ENCODE measurements at places on chromosomes 5 and 9.
A peak's percentile ranks its signal among the peaks of the same experiment; 100 is the strongest.

DNA sequence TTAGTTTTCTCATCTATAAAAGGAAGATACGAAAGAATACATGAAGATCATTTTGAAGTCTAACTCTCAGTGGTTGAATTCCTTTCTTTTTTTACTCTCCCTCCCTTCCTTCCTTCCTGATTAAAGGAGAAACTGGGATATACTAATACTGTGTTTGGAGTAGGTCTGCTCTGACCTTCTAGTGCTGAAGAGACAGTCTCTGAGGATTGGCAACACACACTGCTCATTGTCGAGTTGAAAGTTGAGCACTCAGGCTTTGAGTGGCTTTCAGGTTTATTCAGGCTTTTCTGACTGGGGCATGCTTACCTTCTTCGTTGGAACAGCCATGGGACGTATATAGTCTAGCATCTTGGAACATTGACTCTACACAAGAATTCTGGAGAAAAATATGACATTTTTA, 86.9 kb upstream of the RPS23 start:
- no peak for DNase-seq

- DNase-seq, result no peak
These were observed 20.8 kb downstream of the OR1L3 start for GRCh38 chr9:122695696-122696095.

DNA sequence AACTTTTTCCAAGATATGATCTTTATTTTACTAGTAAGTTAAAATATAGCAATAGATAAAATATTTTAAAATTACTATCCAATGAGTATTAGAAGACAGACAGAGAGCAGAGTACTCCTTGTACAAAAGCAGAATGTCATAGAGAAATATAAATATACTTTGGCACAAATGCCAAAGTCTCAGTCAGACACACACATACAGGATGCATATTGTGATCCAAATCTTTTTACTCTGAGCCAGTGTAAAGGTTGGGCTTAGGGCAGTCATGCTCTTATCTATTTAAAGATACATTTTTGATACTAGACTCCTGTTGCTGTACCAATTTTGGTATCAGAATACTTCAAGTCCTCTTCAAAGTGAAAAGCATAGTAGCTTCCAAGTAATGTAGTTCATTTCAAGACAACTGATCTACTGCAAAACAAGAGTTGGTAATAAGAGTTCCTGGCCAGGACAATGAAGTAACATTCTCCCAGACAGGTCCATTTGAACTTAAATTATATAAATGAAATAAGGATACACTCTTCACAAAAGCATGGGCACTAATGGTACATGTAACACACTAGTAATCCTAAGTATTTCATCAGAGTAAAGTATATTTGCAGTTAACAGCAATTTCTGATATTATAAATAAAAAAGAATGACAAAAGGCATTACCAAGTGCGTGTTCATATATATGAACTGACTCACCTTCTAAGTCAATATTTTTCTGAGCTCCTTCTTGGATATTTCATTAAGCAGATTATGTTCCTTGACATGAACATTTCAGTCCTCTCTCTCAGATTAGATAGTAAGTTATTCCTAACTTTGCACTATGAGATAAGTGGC, 10.5 kb downstream of the PFDN1 start:
- DNase-seq, result no peak

GRCh38 chr9:78927099-78927940, 630.4 kb downstream of the PSAT1 start:
- DNase-seq, result no peak

DNA sequence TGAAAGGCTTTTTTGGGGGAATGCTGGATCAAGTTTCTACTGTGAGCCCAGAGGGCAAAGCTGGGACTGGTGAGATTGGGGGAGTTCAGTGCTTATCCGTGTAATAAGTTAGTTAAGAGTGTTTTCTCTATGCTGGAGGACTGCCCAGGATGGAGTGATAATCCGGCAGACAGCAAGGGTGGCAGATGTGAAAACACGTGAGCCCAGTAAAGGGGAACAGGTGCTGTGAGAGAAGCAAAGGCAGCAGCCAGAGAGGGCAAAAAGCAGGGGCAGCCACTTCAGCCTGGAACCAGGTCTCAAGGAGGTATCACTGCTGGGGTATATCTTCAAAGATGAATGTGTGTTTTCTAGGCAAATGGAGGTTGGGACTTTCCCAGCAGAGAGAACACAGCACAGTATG, 53.9 kb downstream of the GALNT10 start:
- no peak for DNase-seq

- DNase-seq, result no peak
These were observed 23.7 kb downstream of the KIAA1191 start for GRCh38 chr5:176337913-176338312.

DNA sequence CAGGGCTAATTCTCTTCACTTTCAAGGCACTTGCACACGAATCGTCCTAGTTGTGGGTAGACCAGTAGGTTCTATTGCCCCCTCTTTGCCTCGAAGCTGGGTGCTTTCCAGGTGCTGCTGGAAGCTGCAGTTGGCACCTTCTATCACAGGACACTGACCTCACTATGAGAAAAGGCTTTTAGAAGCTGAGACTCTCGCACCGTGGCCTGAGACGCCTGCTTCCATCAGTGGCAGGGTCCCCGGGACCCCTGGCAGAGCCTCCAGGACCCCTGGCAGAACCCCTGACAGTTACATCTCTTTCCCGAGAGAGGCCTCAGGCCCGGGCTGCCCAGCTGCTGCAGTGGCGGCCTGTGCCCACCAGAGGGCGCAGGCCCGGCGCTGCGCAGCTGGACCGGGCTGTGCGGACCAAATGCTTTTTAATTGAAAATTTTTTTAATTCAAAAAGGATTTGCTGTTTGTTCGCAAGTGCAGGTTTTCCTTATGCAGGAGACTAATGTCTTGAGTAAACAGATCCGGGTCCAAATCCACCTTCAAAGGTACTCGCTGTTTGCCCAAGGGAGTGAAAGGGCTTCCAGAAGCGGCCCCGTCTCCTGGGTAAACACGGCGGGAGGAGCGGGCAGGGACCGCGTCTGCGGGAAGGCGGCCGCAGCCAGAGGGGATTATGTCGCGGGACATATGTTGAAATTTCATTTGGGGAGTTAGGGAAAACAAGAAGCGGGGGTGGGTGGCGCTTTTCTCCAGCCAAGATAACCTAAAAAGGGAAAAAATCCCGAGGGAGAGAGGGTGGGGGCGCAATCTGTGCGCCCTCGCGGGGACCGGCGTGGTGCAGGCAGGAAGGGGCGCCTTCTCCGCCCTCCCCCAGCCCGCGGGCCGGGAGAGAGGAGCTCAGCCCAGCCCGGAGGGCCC, 114.5 kb upstream of the LMX1B start:
- peak; percentile 55 for DNase-seq

- no peak for DNase-seq
These were observed 968.6 kb downstream of the TLE4 start for GRCh38 chr9:80540387-80540786.

DNA sequence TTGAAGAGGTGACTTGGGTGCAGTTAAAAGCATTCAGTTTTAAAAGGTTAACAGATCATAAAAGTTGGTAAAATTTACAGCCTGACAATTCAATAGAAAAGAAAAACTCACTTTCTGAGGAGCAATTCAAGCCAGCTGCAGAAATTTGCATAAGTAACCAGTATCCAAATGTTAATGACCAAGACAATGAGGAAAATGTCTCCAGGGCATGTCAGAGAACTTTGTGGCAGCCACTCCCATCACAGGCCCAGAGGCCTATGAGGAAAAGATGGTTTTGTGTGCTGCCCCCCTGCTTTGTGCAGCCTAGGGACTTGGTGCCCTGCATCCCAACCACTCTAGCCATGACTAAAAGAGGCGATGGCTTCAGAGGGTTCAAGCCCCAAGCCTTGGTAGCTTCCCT, 1406.5 kb upstream of the ACO1 start:
- DNase-seq, result no peak

- peak; percentile 59 for DNase-seq
These were observed 2.0 kb downstream of the RNF44 start for GRCh38 chr5:176535101-176535663.

DNA sequence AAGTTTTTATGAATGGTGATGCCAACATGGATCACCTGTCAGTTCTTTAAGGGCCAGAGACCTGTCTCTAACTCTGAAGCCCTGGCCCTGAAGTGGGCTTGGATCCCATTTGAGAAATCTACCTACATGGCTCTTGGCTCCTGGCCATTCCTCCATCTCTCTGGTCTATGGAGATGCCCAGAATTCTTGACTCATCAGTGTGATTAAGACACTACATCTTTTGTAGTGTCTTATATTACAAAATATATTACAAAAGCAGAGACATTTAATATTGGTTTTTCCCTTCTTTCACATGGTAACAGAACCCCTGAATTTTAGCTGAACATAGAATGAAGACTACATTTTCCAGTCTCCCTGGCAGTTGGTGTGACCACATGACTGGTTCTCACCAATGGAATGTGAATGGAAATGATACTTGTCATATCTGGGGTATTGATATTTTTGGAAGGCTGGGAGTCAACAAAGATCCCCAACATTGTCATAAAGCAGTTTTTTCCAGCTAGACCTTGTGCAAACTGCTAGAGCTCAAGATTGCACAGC, 198.3 kb downstream of the SREK1 start:
- no peak for DNase-seq
